Mammary epithelial cell (primary cell): ENCODE measurements at places on chromosomes 3 and 15. TPM values are rescaled to one million over a fixed set of nuclear protein-coding genes. Genes with fewer than 3 reads are reported as not detected.

APBA2 gene
- total RNA-seq, result 13.5 TPM

GOLGA8A gene
- total RNA-seq, result 24.0 TPM

TRPM1 gene
- total RNA-seq, result not detected

SLC28A1 gene
- 0.17 TPM for total RNA-seq

LMCD1 gene
- total RNA-seq, result 4.5 TPM

AHSG gene
- 0.48 and 0.52 TPM in 2 replicates for total RNA-seq

TGM5 gene
- not detected in 2 replicates for total RNA-seq

PTH1R gene
- total RNA-seq, result not detected in 2 replicates

FAM107A gene
- total RNA-seq, result under 0.01 TPM

GAP43 gene
- total RNA-seq, result not detected

GRM2 gene
- total RNA-seq, result 0.12 TPM in 1 of 2 replicates, not detected in the other

HTR3E gene
- not detected in 2 replicates for total RNA-seq

FBXL22 gene
- 0.29 and 0.40 TPM in 2 replicates for total RNA-seq

CLRN1 gene
- not detected in 2 replicates for total RNA-seq

AGBL1 gene
- not detected for total RNA-seq

GALNT15 gene
- under 0.01 TPM for total RNA-seq

SEMA3B gene
- total RNA-seq, result 15.5 and 23.9 TPM in 2 replicates

POU1F1 gene
- total RNA-seq, result not detected

CFAP100 gene
- total RNA-seq, result not detected

KLHL40 gene
- total RNA-seq, result not detected in 2 replicates

CD276 gene
- total RNA-seq, result 50.5 TPM

MASP1 gene
- 0.83 TPM for total RNA-seq

LTK gene
- not detected for total RNA-seq

MORF4L1 gene
- 275 and 276 TPM in 2 replicates for total RNA-seq

MAP1A gene
- 12.2 TPM for total RNA-seq

NR2E3 gene
- total RNA-seq, result 0.61 and 1.7 TPM in 2 replicates
